RCC 7860 (cell line): ENCODE measurements at places on chromosomes 5 and 9.

DNA sequence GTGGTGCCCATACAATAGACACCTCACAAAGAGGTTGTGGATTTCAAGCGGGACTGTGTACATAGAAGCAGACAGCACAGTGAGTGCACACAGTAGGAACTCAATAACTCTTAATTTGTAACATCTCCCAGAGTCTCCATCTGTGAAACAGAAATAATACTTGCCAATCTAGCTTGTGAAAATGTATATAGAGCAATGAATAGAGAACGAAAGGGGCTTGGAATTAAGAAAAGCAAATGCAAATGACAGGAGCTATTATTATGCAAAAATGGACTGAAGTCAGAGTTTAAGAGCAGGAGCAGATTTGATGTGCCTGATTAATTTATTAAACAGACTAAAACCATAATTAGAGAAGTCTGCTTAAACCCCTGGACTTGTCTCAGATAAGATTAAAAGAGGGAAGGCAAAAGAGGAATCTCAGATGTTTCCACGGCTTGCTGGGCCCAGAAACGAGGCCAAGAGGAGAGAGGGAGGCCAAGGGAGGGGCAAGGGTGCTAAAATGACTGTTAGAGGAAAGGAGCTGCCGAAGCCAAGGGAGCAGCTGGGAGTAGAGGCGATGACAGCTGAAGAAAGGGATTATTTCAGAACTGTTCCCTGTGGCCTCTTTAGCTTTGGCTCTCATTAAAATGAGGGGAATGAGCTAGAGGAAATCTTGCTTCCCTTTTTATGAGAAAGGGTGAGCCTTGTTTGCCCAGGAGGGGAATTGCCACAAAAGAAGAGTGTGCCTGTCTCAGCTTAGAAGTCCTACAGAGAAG is 72.1 kb downstream of the FEM1C start:
- DNase-seq = no peak

GRCh38 chr9:86034863-86035734 is 64.3 kb downstream of the GOLM1 start:
- DNase-seq = peak; percentile 32

GRCh38 chr9:37990404-37991015 is 78.5 kb downstream of the SHB start:
- no peak for DNase-seq

- no peak for DNase-seq
Measured at GRCh38 chr9:136666372-136667213, 3.9 kb downstream of the EGFL7 start.

- DNase-seq = no peak
Measured at GRCh38 chr9:92763721-92764380, 782 bp downstream of the BICD2 start.

DNA sequence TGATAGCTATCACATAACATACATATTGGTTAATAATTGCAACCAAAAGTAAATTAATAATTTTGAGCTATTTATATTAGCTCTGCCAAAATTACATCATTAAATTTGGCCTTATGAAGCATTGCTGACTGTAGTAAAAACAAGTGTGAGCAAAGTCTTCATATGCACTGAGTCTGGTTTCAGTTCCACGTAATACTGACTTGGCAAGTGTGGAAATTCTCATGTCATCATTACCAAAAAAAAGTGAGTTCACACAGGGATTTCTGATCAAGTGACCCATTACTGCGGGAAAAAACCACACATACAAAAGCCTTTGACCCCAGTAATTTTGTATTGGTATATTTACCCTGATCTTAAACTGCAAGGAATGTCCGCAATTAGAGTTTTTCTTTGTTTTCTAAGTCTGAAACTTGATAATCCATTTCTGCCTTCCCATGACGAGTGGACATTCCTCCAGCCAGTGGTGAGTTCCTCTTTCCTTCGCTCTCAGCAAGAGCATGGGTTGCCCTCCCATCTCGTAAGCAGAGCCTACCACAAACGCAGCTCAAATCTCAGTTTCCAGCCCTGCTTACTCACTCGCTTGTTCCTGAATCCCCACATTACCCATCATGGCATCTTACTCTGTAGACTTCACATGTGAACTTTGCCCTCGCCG is 220.2 kb upstream of the DMRT1 start:
- DNase-seq = no peak

DNA sequence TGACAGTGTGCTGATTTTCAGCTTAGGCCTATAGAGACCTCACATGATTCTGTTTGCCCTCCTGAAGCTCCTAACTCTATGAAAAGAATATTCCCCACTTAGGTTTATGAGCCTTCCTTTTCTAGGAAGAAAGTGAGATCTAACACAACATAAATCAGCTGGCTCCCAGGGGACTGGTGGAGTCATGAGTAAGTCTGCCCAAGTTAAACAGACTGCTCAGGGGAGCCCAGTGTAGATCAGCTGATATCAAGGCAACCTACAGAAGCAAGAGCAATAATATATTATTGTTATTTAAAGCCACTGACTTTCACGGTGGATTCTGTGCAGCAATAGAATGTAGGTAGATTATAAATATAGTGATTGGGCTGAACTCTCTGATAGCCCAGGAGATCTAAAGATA is 1978.6 kb upstream of the CDH6 start:
- DNase-seq = no peak

DNA sequence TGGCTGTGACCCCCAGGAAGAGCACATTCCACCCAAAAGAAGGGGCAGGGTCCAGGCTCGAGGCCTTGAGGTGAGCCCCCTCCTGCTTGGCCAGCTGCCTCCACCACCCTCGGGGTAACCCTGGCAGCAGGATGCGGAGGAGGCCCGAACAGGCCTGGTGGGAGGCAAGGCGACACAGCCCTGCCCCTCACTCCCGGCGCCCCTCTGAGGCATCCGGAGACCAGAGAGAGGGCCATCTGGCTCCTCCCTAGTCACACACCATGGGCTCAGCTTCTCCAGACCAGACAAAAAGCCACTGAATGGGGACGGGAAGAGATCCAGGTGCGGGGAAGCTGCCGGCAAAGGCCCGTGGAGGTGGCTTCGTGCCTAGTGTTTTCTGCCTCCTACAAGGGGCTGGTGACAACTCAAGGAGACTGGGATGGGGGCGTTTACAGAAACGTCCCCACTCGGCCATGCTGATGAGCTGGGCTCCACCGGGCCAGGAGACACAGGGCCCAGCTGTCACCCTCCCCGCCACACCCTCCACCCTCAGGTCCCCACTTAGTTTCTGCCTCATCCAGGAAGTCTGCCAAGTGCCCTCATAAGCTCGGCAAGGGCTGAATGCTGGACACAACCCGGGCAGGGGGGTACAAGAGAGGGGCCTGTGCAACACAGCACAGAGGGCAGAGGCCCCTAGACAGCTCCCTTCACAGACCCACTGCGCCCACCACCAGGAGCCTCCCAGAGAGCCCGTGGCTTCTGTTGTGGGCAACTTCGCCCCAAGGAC is 41.9 kb downstream of the NACC2 start:
- peak; percentile 20 for DNase-seq

DNA sequence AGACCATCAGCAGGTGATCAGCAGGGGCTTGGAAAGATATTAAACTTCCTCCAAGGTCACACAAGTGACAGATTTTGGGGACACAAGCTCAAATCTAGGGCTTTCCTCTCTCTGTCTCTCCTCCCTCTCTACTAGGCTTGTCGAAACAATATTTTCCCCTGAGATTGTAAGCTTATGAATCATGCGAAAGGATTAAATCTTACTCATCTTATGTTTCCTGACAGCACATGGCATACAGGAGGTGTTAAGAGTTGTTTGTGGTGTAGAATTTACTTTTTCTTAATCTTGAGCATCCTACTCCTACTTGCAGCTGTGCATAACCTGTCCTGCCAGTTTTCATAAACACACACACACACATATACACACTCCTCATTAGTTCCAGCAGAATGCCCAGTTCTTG is 186.3 kb downstream of the MARCHF11 start:
- peak; percentile 67 for DNase-seq

- DNase-seq = no peak
Measured at GRCh38 chr9:112439825-112440224, 46.8 kb upstream of the KIAA1958 start.

DNA sequence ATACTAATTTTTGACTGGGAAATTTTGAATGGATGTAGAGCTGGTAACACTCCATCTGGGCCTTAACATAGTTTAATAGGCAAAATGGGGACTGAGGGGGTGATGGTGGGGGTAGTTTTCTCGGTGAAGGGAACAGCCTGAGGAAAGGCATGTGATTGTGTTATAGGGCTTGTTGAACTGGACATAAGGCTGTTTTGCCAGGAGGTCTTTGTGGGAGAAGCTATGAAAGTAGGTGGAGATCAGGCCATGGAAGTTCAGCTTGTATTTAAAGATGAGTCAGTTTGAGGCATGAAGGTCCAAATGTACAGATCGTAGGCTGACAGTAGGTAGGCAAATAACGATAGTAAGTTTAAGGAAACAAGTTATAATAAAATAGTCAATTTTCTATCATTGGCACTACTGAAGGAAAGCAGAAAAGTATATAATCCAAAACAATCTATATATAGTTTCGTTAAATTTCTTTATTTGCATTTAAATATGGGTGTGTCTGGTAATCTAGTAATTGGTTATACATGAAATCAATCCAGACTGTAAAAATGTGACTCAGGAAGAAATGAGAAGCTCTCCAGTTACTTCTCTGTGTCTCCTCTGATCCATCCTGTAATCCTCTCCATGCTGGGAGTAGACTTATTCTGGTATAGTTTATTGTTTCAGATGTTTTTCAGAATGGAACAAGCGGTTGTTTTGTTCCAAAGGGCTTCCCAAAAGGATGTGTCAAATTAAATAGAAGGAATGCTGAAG is 2.8 kb downstream of the CSNK1G3 start:
- no peak for DNase-seq

- DNase-seq = peak; percentile 10
Measured at GRCh38 chr5:38448568-38449350, 107.7 kb downstream of the LIFR start.

DNA sequence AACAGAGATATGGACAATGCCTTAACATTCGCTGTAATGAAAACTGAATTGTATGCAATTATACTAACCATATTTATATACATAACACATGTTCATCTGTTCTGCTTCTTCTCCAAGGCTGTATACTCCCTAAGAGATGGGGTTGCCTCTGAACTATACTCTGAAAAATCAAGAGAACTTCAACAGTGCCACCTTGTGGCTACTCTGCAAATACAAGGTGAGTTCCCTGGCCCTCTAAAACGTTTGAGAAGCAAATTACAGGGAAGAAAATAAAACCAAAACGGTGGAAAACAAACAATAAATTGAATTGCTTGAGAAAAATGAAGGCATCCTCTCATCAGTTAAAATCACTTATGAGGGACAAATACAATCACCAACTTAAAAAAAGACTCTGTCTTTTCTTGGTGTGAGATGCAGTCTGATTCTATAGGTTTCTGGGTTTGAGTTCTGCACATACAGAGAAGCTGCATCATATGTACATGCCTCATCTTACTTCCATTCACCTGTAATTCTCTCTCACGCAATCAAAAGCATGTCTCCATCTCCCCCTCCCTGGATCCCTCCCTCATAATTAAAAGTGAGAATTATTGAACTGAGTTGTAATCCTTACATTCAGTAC is 98.6 kb downstream of the FBXW11 start:
- DNase-seq = peak; percentile 50

GRCh38 chr5:139451176-139451575 is 11.4 kb downstream of the ECSCR start:
- no peak for DNase-seq

- DNase-seq = no peak
Measured at GRCh38 chr5:60402161-60402785, 297.7 kb downstream of the DEPDC1B start.

DNA sequence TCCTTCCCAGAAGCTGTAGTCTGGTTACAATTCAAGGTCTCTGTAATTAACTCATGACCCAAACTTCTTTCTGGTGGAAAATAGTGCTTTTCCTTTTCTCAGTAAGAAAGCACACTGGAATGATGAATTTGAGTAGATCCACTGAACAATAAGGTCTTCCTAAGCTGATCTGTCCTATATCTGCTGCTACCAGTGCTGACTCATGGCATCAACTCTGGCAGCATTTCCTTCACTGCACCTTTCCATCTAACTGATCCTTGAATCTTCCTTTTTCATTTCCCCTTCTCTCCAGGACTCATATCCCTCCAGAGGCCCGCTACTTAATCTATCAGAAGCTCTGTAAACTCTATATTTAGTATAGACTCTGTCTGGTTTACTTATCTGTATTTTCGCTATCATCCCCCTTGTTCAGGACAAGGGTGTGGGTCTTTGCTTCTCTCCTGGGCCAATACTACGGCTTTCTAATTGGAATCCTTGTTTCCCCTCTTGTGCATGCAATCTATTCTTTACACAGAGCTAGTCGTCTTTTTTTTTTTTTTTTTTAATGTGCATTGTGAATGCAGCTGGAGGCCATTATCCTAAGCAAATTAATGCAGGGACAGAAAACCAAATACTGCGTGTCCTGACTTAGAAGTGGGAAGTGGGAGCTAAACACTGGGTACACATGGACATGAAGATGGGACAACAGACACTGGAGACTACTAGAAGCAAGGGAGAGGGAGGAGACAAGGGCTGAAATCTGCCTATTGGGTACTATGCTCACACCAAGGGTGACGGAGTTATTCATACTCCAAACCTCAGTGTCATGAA is 192.2 kb upstream of the RPS23 start:
- no peak for DNase-seq

GRCh38 chr5:72543365-72543764 is 36.2 kb upstream of the ZNF366 start:
- DNase-seq = peak; percentile 6

- DNase-seq = peak; percentile 85
Measured at GRCh38 chr9:8660383-8660782, 860.8 kb upstream of the DMAC1 start.

- DNase-seq = no peak
Measured at GRCh38 chr9:77018058-77018968, 1.1 kb upstream of the FOXB2 start.

- DNase-seq = no peak
Measured at GRCh38 chr9:76090909-76091308, 200.4 kb downstream of the PCSK5 start.

DNA sequence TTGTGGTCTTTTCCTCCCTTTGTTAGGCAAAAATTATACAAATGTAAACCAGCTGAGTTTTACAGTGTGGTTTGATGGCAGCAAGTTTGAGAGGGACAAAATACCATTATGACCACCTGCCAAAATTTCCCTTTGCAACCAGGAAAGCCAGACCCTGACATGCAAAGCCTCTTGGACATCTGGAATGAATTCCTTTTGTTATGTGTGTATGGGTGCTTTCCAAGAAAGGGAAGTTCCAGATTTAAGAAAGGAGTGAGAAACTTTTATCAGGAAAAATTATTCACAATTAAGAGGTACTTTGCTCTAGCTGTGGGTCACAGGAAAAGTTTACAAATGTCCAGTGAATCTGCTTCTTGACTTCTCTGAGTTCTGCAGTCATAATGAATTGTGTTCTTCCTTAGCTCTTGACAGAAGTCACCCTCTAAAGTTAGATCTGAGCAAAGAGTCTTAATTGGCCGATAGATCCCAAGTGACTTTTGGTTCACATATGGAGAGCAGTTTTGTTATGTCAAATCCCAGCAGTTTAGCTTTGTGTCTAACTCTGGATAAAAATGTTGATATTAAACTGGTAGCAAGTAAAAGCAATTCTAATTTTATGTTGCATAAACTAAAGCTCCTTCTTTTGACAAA is 295.9 kb upstream of the ZNF608 start:
- no peak for DNase-seq
